ENCODE measurements at places on chromosomes 16 and 17.

GRCh38 chr17:56257075-56257474 lies 103.8 kb downstream of the ANKFN1 start:
- no peak for DNase-seq

DNA sequence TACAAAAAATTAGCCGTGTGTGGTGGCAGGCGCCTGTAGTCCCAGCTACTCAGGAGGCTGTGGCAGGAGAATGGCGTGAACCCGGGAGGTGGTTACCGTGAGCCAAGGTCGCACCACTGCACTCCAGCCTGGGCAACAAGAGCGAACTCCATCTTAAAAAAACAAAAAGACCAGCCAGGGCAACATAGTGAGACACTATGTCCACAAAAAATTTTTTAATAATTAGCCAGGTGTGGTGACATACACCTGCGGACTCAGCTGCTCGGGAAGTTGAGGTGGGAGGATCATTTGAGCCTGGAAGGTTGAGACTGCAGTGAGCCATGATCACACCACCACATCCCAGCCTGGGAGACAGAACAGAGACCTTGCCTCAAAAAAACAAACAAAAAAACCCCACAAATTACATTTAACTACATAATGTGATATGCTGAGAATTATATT lies 29.1 kb downstream of the FANCA start:
- no peak for DNase-seq

GRCh38 chr16:66617010-66617434 lies 12.5 kb downstream of the CMTM3 start:
- no peak for DNase-seq

GRCh38 chr17:78558181-78558850 lies 18.9 kb downstream of the DNAH17 start:
- DNase-seq = no peak

DNA sequence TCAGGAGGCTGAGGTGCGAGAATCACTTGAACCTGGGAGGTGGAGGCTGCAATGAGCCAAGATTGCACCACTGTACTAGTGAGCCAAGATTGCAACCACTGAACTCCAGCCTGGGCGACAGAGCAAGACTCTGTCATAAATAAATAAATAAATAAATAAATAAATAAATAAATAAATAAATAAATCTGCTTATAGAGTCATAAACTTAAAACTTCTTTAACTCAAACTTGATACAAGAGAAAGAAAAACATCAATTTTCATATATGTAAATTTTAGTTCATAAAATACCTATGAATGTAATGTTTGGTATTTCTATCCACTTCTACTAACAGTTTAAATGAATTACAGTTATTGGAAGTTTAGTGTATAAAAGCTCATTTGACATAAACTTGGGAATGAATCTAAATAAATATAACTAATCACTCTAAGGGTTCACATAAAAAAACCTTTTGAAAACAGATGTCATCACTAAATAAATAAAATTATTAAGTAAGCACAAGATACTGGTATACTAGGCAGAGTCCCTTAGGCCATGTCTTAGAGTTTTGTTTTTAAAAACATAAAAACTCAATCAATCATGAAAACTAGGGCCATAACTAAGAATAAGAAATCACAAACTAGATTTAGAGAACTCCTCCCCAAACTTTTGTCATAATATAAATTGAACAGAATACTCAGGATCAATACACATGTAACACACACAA lies 54.1 kb downstream of the SMURF2 start:
- peak; percentile 19 for DNase-seq

Measured in EH (cell line).